Nephron progenitor cell (in vitro differentiated cells): ENCODE measurements at places on chromosomes 16 and 17.

GRCh38 chr17:77833769-77834168, 124.7 kb upstream of the TNRC6C start:
- no peak for DNase-seq

GRCh38 chr17:50790618-50791017, 23.3 kb upstream of the ANKRD40CL start:
- DNase-seq = no peak

DNA sequence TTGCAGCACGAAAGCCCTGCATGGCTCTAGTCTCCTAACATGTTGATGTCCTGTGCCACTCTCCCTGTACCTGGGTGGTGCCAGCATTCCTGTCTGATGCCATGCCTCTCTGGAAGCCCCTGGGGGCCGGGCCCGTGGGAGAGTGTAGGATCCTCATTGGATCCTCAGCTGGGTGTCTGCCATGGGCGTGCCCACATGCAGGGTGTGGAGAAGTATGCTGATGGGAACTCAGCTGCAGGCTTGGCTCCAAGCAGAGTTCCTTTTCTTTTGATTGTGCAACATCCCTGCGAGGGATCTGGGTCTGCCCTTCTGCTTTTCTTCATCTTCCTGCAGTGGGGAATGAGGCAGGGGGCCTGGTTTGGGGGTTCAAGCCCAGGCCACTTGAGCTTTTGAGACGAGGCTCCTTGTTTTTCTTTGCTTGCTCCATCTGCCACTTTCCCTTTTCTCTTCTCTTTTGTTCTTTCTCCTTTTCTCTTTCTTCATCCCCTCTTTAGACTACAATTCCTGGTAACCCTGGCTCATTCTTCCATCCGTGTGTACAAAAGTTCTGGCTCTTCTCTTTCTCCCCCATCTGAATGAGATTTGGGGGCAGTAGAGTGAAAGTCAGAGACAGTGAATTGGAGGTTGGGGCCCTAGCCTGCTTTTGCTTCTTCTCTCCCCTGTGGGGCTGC, 32.9 kb downstream of the KSR1 start:
- no peak for DNase-seq

GRCh38 chr17:39014795-39015545, 47.8 kb upstream of the FBXO47 start:
- DNase-seq = no peak

DNA sequence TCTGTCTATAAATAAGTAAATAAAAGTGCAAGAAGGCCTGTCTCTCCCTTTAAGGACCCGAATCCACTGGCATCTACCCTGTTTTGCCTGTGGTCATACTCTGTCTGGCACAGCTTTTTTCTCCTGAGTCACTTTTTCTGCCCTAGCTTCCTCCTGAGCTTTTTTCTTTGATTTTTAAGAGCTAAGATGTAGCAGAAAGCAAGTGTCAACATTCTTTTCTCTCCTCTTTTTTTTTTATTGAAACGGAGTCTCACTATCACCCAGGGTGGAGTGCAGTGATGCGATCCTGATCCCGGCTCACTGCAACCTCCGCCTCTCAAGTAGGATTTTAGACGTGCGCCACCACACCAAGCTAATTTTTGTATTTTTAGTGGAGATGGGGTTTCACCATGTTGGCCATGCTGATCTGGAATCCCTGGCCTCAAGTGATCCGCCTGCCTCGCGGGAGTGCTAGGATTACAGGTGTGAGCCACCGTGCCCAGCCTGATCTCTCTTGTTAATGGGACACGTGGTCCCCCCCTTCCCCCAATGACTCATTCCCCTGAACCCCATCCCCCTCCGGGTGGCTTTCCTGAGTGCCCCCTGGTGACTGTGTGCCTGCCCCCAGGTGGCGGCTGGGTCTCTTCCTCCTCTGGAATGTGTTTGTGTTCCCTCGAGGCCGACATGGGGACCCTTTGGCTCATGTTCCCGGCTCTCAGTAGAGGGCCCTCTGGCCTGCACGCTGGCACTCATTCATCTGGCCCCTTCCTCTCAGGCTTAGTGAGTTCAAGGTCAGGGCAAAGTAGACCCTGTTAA, 14.2 kb downstream of the C16orf90 start:
- no peak for DNase-seq

DNA sequence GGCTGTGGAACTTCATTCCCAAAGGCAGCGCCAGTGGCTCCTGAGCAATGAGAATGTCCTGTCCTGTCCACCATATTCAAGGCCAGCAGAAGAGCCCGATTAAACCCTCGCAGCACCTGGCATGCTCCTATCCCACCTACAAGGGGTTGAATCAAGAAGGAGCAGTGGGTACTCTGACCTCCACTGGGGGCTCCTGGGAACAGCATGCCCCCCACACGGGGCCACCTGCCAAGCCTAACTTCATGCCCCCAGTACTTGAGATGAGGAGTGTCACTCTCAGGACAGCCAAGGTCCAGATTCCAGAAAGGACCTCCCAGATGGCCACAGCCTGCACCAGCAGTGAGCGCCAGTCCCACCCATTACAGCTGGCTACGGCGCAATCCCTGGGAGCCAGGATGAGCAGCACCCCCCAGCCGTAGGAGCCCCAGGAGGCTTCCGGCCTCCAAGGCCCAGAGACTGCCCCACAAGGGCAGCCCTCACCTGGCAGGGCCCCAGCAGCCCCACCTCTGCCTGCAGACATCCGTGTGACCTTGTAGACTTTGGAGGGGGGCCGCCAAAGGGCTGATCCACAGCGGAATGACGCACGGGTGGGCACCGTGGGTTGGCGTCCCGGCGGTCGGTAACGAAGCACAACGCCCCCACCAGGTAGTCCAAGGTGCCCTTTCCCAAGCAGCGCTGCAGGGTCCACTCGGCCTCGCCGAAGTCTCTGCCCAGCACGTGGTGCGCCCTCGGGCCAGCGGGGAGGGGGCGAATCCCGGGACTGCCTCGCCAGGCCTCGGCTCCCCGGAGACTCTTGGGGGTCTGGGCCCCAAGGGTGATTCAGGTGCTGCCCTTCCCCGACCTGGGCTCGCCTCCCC, 1.0 kb upstream of the MPDU1 start:
- DNase-seq = no peak

DNA sequence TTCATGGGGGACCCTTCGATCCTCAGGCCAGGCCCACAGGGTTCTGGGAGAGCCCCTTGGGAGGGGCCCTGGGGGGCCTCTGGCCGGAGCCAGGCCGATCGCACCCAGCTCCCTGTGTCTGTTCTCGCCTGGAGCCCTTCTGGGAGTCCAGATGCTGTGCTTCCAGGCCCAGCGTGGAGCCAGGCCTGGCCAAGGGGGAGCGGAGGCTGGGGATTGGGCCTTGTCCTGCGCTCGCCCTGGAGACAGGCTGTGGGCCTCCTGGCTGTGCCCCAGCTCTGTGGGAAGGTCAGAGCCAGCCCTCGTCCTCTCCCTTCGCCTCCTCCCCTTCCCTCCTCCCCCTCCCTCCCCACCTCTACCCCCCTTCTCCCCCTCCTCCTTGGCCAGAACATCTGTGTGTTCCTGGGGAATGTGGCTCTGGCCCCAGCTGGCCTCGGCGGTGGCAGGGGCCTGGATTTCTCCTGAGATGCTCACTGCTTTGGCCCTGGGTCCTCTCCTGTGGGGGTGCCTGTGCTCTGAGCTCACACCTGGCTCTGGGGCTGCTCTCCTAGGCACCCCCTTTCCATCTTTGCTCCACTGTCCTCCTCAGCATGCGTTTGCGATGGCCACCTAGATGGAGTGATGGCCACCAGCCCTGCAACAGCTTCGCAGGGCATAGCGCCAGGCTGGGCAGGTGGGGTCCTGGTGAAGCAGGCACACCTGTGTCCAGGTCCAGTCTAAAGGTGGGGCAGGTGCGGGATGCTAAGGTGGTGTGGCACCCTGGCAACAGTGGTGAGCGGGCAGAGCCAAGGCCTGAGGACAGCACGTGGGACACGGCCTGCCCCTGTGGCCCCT, 90.6 kb upstream of the CIBAR2 start:
- peak; percentile 59 for DNase-seq

GRCh38 chr16:50509521-50510341, 38.5 kb upstream of the NKD1 start:
- no peak for DNase-seq

GRCh38 chr17:73101031-73101430, 8.5 kb upstream of the SLC39A11 start:
- no peak for DNase-seq

DNA sequence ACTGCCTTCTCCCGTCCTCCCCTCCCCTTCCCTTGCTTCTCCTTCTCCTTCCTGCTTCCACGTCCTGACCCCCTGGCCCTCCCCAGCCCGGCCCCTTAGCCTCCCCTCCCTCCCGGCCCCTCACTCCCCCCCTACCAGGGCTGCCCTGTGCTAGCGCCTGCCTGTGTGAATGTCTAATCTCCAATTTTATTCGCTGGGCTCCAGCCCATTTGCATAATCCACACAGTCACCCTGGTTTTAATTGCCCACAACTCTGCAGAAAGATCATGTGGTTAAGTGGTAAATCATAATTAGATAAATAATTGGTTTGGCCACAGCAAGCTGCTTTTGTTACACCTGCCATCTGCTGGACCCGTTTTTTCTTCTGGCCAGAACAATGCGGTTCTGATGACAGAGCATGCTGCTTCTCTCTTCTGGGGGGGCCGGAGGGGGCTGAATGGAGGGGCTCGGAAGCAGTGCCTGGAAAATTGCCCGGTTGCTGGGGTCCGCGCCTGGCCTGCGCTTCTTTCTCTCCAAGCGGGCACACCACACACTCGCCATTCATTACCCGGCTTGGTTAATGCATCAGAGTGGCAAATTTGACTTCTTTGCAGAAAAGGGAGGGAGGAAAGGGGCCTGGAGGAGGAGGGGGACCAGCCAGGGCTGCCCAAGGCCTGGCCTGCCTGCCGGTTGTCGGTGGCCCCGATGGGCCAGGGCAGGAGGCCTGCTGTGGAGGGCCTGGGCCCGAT, 19.5 kb upstream of the GSE1 start:
- DNase-seq = no peak

GRCh38 chr17:73061161-73061560, 31.3 kb downstream of the SLC39A11 start:
- no peak for DNase-seq

- no peak for DNase-seq
Measured at GRCh38 chr17:7221278-7222092, 1.7 kb downstream of the ACADVL start.

DNA sequence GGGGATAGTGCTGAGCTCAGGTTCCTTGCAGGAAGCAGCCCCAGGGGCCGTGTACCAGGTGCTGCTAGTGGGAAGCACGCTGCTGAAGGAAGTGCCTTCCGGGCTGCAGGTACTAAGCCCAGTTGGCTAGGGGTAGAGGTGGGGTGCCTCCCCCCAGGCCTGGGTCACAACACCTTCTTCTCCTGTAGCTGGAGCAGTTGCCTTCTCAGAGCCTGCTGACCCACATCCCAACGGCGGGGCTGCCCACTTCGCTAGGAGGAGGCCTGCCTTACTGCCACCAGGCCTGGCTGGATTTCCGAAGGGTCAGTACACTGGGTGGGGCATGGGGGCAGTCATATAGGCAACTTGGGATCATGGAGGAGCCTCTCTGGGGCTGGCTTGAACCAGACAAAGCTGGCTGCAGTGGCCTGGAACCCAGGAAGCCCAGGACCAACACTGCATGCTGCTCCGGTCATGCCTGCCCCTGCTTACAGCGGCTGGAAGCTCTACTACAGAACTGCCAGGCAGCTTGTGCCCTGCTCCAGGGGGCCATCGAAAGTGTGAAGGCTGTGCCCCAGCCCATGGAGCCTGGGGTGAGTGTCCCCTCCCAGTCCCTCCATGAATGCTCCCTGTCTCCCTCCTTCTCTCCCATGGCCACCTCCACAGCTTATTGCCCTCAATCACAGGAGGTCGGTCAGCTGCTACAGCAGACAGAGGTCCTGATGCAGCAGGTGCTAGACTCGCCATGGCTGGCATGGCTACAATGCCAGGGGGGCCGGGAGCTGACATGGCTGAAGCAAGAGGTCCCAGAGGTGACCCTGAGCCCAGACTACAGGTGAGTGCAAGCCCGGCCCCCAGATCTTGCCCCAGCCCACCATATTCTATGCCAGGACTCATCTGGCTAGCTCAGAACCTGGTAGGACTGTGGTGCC, 2.5 kb downstream of the PLEKHG4 start:
- no peak for DNase-seq

GRCh38 chr17:30555942-30556341, 78.7 kb downstream of the GOSR1 start:
- no peak for DNase-seq

DNA sequence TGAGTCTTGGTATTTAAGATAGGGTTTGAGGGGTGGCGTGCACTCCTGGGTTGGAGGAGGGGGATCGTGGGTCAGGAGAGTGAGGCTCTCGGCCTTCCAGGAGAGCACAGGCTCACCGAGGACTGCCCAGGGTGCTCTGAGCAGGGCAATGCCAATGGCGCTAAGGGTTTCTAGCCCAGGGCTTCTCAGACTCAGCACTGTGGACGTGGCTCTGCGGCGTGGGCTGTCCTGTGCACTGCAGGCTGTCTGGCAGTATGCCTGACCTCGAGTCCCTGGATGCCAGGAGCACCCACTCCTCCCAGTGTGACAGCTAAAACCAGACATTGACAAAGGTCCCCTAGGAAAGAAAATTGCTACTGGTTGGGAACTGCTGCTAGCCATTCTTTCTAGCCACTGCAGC, 37.2 kb upstream of the ENDOV start:
- no peak for DNase-seq

GRCh38 chr16:56651586-56651985, at the start of gene MT1B:
TSS of gene MT1B (plus strand) at chr16:56651886. CDS start at chr16:56651954, 68 bp downstream.
- no peak for DNase-seq

- DNase-seq = no peak
Measured at GRCh38 chr17:62643496-62643895, 16.0 kb downstream of the MRC2 start.

DNA sequence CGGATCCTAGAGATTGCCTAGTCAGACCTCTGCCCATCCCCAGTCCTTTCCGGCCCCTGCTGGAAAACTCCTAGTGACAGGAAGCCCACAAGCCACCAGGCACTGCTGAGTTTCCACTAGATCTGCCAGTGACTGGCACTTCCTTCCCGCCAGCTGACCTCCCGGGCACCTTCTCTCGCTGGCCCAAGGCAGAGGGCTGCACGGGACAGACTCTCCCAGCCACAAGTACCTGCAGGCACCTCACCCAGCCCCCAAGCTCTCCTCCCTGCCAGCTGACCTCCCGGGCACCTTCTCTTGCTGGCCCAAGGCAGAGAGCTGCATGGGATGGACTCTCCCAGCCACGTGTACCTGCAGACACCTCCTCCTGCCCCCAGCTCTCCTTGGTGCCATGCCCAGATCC, 66.3 kb upstream of the DOC2B start:
- no peak for DNase-seq

DNA sequence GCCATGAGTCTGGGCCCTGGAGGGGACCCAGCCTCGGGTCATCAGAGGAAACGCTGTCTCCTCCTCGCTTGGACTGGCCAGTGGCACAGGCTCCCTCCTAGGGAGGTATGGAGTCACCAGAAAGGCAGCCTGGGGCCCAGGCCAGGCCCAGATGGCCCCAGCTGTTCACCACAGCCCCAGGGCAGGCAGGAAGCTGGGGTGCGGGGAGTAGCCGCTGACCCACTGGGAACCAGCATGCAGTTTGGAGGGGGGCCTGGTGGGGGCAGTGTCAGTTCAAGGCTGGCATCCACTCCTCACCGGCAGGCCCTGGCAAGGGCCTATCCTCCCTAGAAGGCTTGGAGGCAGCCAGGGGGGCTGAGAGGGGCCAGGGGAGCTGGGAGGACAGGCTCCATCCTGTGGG, 48.8 kb downstream of the SDK2 start:
- DNase-seq = peak; percentile 69

- no peak for DNase-seq
Measured at GRCh38 chr16:67963292-67963661, 5.2 kb downstream of the SLC12A4 start.

GRCh38 chr16:21116148-21116693, 34.4 kb downstream of the DNAH3 start:
- no peak for DNase-seq
